Activated T-helper 17 cell treated with anti-CD3 and anti-CD28 coated beads, Interleukin-2, amount 50 U/mL, for 72 hours (primary cell): ENCODE measurements at places on chromosomes 4 and X.

GRCh38 chr4:8319061-8319460 lies 49.5 kb downstream of the HTRA3 start:
- no peak for ATAC-seq

DNA sequence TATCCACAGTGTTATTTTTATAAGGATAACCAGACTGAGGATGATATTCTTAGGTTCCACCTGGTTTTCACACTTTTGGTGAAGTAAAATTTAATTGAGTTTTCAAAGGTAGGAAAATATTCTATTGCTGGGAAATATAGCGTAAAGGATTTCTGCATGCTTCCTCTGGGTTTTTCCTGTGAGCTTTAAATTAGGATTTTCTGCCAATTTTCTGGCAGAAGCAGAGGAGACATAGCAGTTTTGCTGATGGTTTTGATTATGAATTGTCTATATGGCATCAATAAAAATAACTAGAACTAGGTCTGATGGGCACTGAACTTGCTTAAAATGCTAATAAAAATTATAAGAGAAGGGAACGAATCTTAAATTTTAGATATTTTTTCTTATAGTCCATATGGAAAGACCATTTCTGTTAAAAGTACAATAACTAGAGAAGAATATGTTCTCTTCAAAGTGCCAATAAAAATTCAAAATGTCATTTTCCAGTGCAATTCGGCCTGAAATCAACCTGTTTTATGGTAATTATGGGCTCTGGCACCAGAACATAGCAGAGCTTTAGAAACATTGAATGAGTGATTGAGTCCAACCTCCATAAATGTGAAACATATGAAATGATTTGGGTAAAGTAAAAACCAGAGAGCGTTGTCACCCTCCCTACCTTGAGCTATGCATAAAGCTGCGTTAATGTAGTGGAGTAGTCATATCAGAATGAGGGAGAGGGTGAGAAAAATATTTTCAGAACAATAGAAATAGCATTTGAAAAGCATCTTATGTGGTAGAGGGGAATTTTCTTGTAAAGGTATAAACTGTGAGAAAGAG lies 279.7 kb downstream of the SPRY1 start:
- ATAC-seq = peak; percentile 68

GRCh38 chr4:126396703-126397102 lies 1081.9 kb downstream of the FAT4 start:
- ATAC-seq = no peak

DNA sequence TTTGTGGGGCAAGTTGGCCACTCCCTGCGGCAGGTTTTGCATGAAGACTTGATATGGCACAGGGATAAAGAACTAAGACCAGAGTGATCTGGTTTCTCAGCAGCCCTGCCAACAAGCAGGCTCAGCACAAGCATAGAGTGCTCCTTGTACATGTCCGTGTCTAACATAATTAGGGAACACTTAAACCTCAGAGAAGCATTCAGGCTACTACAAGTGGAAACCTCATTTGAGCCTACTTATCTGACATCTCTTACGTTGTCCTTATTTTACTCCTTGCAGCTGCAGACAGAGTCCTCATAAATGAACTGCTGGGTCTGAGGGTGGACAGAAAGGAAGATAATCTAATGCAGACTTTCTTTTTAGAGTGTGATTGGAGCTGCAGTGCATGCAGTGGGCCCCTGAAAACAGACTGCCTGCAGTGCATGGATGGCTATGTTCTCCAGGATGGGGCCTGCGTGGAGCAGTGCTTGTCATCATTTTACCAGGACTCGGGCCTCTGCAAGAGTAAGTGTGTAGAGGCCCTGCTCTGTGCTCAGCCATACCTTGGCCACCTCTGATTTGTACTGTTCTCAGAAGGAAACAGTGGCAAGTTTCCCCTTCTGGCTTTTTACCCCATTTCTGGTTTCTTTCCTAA lies 179.1 kb upstream of the ANXA3 start:
- no peak for ATAC-seq

- no peak for ATAC-seq
Measured at GRCh38 chrX:8484360-8484949, 19.8 kb downstream of the VCX3B start.

- ATAC-seq = peak; percentile 18
Measured at GRCh38 chr4:6562931-6563901, 11.8 kb upstream of the MAN2B2 start.

DNA sequence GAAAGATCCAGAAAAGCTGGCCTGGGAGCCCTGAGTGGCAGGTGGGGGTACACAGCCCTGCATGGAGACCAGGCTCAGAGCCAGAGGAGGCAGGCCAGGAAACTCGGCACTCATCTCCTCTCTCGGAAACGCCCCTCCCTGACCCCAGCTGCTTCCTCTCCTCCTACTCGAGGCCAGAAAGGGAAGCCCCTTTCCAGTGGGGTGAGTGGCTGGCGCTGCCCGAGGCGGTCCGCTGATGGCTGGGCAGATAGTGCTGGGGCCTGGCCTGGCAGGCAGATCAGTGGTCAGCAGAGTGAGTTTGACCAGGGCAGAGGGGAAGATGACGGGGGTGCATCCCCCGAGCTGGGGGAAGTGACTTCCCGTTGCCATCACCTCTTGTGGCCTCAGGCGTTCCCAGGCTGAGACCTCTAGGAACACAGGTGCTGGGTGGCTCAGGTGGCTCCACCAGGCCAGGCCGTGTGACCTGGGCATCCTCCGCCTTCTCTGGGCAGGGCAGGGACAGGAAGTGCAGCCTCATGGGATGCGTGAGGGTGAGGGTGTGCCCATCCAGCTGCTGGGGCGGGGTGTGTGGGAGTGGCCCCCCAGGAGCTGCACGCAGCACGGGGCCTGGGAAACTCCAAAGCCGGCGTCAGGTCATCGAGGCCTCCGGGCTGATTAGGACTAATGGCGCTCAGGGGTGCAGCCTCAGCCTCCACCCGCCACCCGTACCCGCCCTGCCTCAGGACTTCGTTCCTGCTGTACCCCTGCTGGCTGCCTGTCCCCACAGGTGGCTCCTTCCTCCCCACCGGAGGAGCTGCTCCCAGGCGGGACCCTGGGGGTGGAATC lies 5.7 kb downstream of the SH3BP2 start:
- peak; percentile 75 for ATAC-seq

DNA sequence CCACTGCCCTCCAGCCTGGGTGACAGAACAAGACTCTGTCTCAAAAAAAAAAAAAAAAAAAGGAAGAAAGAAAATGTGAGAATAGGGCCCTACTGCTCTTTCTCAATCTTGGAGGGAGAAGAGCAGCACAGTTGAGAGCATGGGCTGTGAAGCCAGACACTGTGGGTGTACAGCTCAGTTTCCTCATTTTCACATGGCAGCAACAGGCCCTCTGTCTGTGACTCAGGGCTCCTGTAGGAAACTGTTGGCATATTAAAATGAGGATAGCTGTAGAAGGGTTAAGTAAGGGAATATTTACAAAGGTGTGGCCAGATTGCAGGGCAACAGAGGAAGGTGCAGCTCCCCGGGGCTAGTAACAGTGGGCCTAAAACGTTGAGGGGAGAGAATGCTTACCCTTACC lies 3.4 kb downstream of the AKAP14 start:
- ATAC-seq = no peak

DNA sequence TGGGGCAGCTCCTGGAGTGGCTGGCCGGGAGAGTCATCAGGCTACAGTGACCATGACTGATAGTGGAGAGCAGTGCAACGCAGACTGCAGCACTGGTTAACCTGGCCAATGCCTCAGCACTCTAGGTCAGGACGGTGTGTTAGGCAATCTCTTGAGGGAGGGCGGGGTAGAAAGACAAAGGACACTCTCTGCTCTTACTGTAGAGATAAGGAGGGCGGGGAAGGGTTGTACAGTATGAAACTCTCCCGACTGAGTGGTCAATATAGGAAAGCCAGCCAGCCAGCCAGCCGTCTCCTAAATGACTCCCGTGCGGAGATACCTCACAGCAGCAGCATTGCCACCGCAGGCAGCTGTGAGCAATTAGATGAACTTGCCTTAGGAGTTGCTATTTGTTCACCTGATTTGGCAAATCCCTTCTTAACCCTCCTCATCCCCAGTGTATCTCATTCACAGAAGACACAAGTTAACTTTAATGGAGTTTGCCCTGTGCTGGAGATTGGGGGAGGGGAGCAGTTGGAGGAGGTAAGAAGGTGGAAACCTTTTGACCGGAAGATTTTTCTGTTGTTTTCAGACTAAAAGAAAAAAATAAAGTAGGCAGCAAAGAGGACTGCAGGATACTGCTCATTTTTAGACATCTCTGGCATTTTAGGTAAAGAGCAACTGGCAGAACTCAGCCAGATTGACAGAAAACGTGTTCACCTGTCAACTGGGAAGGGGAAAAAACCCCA lies 330.5 kb downstream of the HNRNPD start:
- ATAC-seq = no peak

DNA sequence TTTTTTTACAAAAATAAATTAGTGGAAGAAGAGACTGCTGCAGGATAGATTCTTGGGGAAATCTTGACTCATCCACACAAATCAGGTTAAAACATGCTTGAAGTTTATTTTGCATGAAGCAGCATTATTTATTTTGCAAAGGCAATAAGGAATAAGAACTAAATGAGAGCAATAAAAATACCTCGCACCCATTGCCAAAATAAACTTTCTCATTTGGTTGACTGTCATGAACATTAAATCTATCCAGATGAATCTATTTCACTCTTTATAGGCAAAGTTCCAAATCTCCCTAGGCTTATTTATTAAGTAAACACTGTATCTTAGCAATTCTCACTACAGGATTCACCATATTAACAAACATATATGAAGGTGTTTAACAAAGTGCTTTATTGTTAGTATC lies 58.9 kb downstream of the HOPX start:
- no peak for ATAC-seq

GRCh38 chr4:23775694-23776093 lies 114.2 kb downstream of the PPARGC1A start:
- no peak for ATAC-seq

DNA sequence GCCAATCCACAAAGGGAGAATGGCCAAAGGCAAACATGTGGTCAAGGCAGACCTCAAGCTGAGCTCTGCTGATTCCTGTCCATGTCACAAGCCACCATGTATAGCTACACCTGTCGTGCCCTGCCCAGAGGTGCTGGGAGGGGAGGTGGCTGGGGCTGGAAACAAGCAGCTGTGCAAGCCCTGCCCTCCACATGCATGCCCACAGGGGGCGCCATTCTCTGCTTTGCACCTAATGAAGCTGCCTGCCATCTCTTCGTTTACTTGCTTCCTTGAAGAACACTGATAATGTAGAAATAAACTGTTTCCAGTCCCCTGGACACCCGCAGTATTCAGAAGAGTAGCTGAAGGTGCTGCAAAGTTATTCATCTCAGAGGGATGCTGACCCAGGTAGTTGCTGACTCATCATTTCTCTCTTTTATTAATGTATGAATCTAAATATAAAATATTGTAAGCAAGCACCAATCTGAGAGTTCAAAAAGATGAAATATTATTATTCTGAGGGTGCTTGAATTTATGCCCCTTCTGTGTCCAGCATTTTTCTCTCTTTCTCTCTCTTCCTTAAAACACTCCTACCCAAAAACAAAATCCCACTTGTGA lies 278.6 kb downstream of the ADGRA3 start:
- ATAC-seq = no peak

- no peak for ATAC-seq
Measured at GRCh38 chr4:145851511-145852201, 87.0 kb downstream of the ZNF827 start.

- ATAC-seq = no peak
Measured at GRCh38 chr4:10006231-10006600, 15.1 kb downstream of the SLC2A9 start.

DNA sequence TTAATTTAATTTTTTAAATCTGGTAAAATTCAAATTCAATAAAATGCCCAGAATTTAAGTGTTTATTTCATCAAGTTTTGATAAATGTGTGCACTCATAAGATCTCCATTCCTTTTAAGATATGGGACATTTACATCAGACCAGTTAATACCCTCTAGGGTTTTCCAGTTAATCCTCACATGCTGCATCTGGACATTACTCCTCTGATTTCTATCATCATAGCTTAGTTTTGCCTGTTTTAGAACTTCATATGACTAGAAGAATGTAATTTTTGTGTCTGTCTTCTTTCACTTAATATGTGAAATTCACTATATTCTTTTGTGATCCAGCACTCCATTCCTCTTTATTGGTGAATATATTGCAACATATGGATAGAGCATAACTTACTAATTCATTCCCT lies 727.7 kb upstream of the FAM241A start:
- ATAC-seq = no peak
